ENCODE measurements at places on chromosomes 4 and X.
A peak's percentile ranks its signal among the peaks of the same experiment; 100 is the strongest.

- no peak for DNase-seq
Observed at GRCh38 chr4:15479913-15480185, 10.2 kb downstream of the CC2D2A start.

DNA sequence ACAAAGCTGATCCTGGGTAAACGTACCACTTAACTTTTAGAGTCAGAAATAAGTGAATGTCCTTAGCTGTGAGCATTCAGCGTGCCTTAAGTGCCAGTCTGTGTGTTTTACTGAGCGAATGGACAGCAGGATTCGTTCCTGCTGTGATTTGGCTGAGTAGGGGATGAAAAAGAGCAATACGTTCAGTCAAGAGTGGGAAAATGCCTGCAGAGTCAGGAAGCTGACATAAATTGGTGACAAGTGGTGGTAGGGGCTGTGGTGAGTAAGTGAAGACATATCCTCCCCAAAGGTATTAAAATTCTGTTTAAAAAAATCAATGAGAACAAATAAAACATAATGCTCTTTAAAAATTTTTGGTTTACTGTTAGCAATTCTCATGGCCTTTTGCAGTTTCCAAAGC, 56.6 kb upstream of the TNIP3 start:
- DNase-seq, result no peak

DNA sequence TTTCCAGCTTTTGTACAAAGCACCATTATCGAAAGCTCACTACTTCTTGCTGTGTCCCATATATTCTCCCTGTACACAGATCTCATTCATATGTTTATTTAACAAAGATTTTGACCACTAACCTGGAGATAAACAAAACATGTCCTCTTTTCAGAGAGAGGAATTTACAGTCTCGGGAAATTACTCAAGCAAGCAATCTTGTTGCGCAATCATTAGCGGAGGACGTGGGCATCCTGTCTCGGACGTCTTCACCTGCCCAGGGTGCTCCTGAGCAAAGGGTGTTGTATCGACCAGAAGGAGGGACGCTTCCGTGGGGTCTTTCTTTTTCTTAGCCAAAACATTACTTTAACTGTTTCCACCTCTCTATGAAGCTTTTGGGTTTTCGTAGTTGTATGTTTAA, 66.5 kb upstream of the CLCN4 start:
- DNase-seq, result peak; percentile 16

GRCh38 chr4:43369036-43369594, 476.6 kb downstream of the GRXCR1 start:
- DNase-seq, result no peak

DNA sequence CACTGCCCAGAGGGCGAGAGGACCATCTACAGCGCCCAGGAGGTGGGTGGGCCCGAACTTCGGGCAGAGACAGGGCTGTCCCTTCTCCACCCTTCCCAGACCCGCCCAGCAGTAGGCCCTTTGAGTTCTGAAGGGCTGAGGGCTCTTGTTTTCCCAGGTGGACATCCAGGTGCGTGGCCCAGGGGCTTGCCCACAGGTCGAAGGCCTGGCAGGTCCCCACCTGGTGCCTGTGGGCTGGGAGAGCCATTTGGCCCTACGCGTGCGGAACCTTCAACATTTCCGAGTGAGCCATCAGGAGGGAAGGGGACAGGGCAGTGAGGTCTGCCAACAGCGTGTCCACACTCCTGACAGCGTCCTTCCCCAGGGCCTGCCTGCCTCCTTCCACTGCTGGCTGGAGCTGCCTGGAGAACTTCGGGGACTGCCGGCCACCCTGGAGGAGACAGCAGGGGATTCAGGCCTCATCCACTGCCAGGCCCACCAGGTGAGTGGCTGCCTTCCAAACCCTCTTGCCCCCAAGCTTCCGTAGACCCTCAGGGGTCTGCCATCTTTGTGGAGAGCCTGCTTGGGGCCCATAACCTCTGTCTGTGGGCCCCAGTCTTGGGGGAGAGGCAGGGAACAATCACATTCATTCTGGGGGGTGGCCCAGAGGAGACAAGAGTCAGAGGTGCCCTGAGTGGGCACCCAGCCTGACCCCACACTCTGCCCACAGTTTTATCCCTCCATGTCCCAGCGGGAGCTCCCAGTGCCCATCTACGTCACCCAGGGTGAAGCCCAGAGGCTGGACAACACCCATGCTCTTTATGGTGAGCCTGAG, 6.8 kb downstream of the PLXNB3 start:
- DNase-seq, result no peak

- DNase-seq, result no peak
Observed at GRCh38 chr4:88938138-88938537, 118.8 kb downstream of the FAM13A start.

DNA sequence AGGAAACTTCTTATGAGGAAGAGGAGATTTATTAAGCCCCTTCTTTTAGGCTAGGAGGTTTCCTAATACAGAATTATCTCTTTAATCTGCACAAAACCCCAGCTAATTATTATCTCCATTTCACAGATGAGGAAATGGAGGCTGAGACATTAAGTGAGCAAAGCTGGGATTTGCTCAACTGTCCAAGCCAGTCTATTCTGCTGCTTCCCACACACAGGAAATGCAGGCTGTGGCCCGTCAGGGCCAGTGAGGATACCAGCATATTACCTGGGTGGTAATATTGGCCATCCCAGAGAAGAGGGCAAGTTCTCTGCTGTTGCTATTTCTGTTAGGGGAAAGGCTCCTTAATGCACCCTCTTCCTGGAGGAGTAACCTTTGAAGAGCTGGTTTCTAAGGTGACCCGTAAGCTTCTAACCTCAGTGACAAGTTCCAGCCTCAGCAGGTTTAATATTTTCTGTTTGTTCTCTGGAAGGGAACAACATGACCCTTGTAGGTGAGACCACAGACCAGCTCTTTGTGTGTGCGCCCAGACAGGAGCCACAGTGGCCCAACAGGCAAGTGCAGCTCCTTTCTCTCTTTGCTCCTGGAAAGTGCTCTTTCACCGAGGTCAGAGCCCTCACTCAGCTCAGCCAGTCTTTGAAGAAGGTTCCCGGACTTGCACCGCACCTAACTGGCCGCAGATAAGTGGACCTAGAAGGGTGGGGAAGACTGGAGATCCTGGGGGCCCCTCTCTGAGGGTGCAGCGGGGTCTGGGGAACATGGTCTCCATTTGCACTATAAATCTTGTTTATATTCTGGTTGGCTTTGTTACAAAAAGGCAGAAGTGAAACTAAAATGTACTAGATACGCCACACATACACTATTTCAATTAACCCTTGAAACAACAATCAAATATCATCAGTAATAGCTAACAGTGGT, 35.5 kb downstream of the TBC1D9 start:
- no peak for DNase-seq

DNA sequence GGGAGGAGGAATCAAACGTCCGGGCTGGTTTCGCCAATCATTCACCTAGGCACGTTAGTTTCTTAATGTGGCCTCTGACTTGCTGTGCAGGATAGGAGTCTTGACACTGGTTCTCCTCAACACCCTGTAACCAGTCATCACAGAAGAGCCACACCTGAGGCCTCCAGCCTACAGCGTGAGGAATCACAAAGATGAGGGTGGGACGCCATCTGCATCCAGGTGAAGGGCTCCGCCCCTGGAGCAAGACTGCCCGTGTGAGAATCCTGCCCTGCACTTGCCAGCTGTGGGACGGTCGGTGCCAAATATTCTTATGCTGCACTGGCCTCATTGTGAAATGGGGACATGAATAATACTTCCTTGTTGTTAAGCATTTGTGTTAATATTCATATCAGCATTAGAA, 35.7 kb upstream of the TSPAN5 start:
- DNase-seq, result no peak

DNA sequence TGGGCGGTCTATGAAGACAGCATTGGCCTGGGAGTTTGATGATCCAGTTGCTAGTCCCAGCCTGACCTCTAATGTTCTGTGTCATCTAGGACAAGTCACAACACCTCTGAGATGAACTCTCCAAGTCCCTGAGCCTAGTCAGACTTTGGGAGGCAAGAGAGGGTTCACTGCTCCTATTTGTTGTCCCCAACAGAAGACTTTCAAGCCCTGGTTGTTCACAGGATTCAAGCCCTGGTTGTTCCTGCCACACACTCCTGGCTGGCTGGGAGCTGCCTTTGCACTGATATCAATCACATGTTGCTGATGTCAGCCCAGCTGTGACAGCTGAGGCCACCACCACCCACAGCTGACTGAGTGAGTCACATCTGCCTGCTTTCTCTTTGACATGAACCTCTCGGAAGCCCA, 253.2 kb upstream of the RASGEF1B start:
- no peak for DNase-seq

- DNase-seq, result no peak
Observed at GRCh38 chr4:147586032-147586431, 31.2 kb upstream of the TMEM184C start.

DNA sequence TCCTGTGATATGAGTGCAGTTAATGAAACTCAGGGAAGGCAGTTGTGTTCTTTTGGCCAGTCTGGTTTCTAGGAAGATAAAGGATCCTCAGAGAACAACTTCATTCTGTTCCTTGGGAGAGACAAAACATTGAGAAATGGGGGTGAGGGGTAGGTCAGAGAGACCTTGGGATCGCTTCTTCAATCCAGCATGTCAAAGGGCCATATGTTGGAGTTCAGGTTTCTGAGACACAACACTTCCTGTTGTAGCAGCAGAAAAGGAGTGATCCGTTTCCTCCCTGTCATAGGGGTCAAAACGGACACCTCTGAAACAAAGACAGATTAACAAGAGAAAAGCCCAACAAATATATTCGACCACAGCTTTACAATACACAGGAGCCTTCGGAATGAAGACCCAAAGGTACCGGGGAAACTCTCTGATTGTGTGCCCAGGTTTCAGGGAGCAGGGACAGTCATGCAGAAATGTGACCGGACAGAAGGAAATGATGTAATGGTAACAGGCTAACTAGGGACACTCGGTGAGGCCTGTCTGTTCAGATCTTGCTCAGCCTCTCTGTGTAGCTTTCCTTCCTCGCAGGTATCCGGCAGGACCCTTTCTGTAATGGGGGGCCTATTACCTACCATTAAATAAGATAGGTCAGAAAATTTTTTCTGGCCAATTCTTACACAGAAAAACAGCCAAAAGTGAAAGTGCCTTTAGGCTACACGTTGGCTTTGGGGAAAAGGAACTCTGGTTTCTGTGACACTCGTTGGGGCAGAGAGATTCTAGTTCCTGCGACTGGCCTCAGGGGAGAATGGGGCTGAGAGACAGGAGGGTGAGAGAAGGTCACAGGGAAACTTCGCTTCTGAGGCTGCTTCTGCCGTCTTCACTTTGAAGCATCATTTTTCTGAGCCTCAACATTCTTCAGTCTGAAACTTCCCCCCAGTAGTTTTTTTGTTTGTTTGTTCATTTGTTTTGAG, 103.3 kb upstream of the TLR3 start:
- no peak for DNase-seq

All from SJSA1 (cell line).